ENCODE measurements at places on chromosomes 12 and 14. TPM values are rescaled to one million over a fixed set of nuclear protein-coding genes. Genes with fewer than 3 reads are reported as not detected.

The OAS2 gene
- total RNA-seq: 35.3 TPM

The DTX1 gene
- 3.8 TPM for total RNA-seq

The RDH12 gene
- 0.12 TPM for total RNA-seq

The USP30 gene
- total RNA-seq: 7.1 TPM

The KERA gene
- total RNA-seq: 0.13 TPM

The NEUROD4 gene
- not detected for total RNA-seq

The BCL11B gene
- 1.4 TPM for total RNA-seq

The TMPRSS12 gene
- total RNA-seq: not detected

The SLIRP gene
- 93.9 TPM for total RNA-seq

The DNAJC22 gene
- total RNA-seq: 2.7 TPM

The SMCO2 gene
- 0.52 TPM for total RNA-seq

The SCNN1A gene
- 212 TPM for total RNA-seq

The DNAI7 gene
- 1.1 TPM for total RNA-seq

The RAP1B gene
- 137 TPM for total RNA-seq

The MLF2 gene
- total RNA-seq: 148 TPM
